ENCODE measurements at places on chromosomes 7 and 10. TPM values are rescaled to one million over a fixed set of nuclear protein-coding genes. Genes with fewer than 3 reads are reported as not detected.

ADAM8 gene
- total RNA-seq: 3.2 TPM

GATA3 gene
- not detected for total RNA-seq

TSPAN13 gene
- 41.2 TPM for total RNA-seq

MTG1 gene
- total RNA-seq: 28.8 TPM

FAM25A gene
- total RNA-seq: not detected

DYNC1I1 gene
- 0.53 TPM for total RNA-seq

MKX gene
- total RNA-seq: not detected
